ENCODE measurements at places on chromosomes 7 and 10. TPM values are rescaled to one million over a fixed set of nuclear protein-coding genes. Genes with fewer than 3 reads are reported as not detected.

FEZF1 gene
- not detected for total RNA-seq

KCP gene
- 0.33 TPM for total RNA-seq

THNSL1 gene
- total RNA-seq, result 4.7 TPM

FBXL13 gene
- 3.9 TPM for total RNA-seq

AMPH gene
- total RNA-seq, result not detected

PIP gene
- not detected for total RNA-seq

EIF5AL1 gene
- total RNA-seq, result 0.54 TPM

HOXA13 gene
- total RNA-seq, result not detected

NOS3 gene
- total RNA-seq, result 14.1 TPM

CREM gene
- 22.0 TPM for total RNA-seq

MKI67 gene
- 8.8 TPM for total RNA-seq

ERV3-1 gene
- total RNA-seq, result 22.0 TPM

OR13A1 gene
- not detected for total RNA-seq

TMEM270 gene
- not detected for total RNA-seq

CALCR gene
- not detected for total RNA-seq

MYPN gene
- under 0.01 TPM for total RNA-seq

NME8 gene
- total RNA-seq, result not detected

TMEM229A gene
- not detected for total RNA-seq

ZNHIT1 gene
- total RNA-seq, result 84.2 TPM

CDK5 gene
- 16.1 TPM for total RNA-seq

STAMBPL1 gene
- 0.39 TPM for total RNA-seq

COL1A2 gene
- total RNA-seq, result 6,824 TPM

ATG9B gene
- total RNA-seq, result 20.0 TPM

AFAP1L2 gene
- total RNA-seq, result 80.5 TPM

PHKG1 gene
- 1.2 TPM for total RNA-seq

SPDYE9 gene
- total RNA-seq, result not detected

AKAP9 gene
- total RNA-seq, result 52.2 TPM

FOXI2 gene
- not detected for total RNA-seq

LIPK gene
- not detected for total RNA-seq

PLXDC2 gene
- 19.6 TPM for total RNA-seq

NPC1L1 gene
- total RNA-seq, result not detected

NRAP gene
- not detected for total RNA-seq

LDB3 gene
- total RNA-seq, result 2.0 TPM

DIP2C gene
- total RNA-seq, result 18.8 TPM

PDE6C gene
- not detected for total RNA-seq

PTF1A gene
- 0.79 TPM for total RNA-seq

All from placental epithelial cell (primary cell).